ENCODE measurements at places on chromosomes 2 and 18.

- DNase-seq: no peak
These were observed 12.3 kb downstream of the KLF7 start for GRCh38 chr2:207153266-207153975.

DNA sequence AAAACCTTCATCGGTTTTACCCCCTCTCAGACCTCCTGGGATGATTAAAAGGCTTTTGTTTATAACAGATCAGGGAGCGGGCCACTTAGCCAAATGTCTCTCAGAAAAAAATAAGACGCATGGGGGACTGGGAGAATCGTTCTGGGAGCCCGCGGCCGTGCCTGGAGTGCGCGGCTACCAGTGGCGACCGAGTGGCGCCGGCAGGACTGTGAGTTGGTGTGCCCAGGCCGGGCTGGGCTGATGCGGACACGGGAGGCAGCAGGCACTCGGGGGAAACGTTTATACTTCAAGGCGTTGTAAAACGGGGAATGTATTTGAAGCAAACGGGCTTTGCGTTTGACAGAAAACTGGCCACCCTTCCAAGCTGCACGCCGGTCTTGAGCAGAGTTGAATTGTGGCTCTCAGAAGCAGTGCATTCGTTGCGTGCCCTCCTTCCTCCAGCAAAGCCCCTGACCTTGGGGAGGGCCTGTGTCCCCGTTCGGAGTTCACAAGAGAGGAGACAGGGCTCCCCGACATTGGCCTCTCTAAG, 4.7 kb upstream of the HOXD10 start:
- no peak for DNase-seq

DNA sequence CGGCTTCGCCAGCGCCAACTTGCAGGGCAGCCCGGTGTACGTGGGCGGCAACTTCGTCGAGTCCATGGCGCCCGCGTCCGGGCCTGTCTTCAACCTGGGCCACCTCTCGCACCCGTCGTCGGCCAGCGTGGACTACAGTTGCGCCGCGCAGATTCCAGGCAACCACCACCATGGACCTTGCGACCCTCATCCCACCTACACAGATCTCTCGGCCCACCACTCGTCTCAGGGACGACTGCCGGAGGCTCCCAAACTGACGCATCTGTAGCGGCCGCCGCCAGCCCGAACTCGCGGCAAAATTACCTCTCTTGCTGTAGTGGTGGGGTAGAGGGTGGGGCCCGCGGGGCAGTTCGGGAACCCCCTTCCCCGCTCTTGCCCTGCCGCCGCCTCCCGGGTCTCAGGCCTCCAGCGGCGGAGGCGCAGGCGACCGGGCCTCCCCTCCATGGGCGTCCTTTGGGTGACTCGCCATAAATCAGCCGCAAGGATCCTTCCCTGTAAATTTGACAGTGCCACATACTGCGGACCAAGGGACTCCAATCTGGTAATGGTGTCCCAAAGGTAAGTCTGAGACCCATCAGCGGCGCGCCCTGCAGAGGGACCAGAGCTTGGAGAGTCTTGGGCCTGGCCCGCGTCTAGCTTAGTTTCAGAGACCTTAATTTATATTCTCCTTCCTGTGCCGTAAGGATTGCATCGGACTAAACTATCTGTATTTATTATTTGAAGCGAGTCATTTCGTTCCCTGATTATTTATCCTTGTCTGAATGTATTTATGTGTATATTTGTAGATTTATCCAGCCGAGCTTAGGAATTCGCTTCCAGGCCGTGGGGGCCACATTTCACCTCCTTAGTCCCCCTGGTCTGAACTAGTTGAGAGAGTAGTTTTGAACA, 15.1 kb downstream of the HOXD3 start:
- DNase-seq: no peak

DNA sequence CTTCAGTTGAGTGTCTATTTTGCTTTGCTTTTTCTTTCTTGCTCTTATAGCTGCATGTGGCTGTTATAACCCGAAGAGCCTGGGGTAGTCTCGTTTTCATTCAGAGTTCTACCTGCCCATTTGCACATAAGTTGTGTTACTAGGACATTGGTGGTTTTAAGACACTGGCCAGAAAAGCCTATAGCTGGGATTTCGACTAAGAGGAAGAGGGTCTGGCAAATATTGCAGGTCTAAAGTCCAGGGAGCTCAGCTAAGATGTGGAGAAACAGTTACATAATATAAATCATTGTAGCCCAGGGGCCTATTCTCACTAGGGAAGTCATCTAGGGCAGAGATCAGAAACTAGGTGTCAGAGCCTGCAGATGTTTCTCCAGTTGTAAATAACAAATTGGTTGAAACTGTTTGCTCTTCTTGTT, 120.8 kb downstream of the BABAM2 start:
- no peak for DNase-seq

DNA sequence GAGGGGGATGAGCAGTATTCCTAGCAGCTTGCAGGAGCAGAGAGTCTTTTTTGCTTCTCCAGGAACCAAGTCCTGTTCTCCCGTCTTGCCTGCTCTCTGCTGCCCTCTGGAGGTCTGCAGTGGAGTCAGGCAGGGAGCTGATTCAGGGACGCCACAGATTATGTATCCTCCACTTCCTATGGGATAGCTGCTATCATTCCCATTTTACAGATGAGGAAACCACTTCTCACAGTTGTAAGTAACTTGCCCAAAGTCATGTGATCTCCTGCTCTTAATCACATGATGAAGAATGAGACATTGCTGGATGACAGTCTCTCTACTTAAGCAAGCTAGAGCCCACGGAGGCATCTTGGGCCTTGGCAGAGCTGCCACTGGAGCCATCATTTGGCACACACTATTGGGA, 8.3 kb downstream of the SLC4A5 start:
- DNase-seq: peak; percentile 84

DNA sequence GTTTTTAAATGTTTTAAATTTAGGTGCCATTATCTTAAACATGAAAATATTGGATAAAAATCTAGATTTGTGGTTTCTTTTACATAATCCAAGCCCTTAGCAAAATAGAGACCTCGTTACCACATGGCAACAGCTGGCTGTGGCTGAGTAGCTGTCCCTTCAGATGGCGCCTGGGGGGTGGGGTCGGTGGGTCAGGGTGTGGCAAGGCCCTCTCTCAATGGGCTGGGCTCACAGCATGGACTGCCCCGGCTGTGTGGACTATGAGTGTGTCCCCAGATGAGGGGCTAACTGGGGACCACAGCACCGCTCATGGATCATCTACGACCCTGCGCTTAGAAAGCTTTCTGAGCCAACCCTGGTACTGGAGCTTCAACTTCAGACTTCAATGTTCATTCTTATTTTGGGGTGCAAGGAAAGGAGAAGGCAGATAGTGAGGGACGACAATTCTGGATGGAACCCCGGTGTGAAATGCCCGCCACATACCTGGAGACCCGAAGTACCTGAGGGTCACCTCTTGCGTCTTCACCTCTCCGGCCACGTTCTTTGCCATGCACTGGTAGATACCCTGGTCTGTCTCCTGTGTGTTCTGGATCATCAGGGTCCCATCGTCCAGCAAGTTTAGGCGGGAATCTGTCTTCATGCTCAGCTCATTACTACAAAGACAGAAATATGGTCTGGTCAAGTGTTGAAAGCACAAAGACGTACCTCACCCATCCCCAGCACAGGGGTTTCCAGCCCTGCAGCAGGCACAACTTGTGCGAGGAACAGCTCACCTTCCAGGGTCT, 71.0 kb downstream of the PXDN start:
- DNase-seq: no peak

Measured in cerebellum (tissue), 4 donors.